Stimulated activated CD8-positive, alpha-beta memory T cell treated with anti-CD3 and anti-CD28 coated beads, Interleukin-15, amount 100 ng/mL, for 24 hours (primary cell): ENCODE measurements at places on chromosomes 16 and 17.

- DNase-seq = no peak
Measured at GRCh38 chr16:75457485-75458021, 6.9 kb downstream of the TMEM170A start.

GRCh38 chr16:75630052-75630451 lies 7.0 kb upstream of the ADAT1 start:
- no peak for DNase-seq

DNA sequence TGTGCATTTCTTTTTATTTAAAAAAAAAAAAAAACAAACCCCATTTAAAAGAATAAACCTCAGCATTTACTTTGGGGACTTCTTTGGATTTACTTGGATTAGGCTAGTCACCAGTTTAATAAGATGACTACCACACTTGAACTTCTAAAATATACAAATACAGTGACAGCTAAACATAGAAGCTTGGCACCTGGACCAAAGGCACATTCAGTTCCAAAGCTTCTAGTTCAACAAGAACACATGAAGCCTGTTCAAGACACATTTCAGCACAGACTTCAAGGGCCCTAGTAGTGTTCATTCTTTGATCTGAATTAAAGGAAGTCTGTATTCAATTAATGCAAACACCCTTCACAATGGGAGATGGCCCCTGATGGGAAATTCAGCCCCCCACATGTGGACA lies 11.6 kb upstream of the ROGDI start:
- no peak for DNase-seq

- no peak for DNase-seq
Measured at GRCh38 chr16:20136446-20136968, 62.8 kb upstream of the GPR139 start.
